ENCODE measurements at places on chromosomes 1 and 21. TPM values are rescaled to one million over a fixed set of nuclear protein-coding genes. Genes with fewer than 3 reads are reported as not detected.

LEFTY2 gene
- total RNA-seq: not detected

CASQ1 gene
- not detected for total RNA-seq

- DNase-seq: peak; percentile 15
Measured at GRCh38 chr1:28280501-28280900, 21.2 kb downstream of the SESN2 start.

DNA sequence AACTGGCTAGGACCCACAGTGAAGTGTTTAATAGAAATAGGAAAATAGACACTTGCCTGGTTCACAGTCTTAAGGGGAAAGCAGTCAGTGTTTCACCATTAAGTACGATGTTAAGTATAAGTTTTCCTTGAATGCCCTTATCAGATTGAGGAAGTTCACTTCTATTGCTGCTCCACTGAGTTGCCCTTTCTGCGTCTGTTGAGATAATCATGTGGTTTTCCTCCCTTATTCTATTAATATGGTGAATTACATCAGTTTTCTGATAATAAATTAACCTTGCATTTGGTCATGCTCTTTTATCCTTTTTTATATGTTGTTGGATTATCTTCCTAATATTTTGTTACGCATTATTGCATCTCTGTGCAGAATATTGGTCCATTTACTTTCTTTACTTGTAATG, 21.4 kb downstream of the UTS2 start:
- DNase-seq: peak; percentile 6

DNA sequence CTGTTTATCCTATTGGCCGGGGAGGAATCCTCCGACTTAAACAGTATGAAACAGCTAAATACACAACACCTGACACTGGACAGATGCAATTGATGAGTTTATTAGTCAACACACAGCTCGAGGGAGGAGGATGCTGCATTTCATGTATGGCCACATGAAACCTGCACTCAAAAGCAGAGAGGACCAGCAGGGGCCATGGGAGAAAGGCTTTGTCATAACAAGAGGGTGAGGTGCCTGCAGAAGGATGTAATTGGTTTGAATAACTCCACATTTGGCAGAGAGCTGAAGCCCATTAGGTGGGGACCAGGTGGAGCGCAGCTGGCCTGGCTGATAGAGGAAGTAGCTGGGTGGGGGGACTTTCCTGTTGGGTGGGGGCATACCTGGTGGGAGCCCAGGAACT, 599.1 kb downstream of the PTPRU start:
- DNase-seq: no peak

- DNase-seq: peak; percentile 35
Measured at GRCh38 chr1:3471356-3472087, 17.1 kb downstream of the ARHGEF16 start.

- DNase-seq: peak; percentile 48
Measured at GRCh38 chr1:201983380-201983805, 945 bp downstream of the RNPEP start.

DNA sequence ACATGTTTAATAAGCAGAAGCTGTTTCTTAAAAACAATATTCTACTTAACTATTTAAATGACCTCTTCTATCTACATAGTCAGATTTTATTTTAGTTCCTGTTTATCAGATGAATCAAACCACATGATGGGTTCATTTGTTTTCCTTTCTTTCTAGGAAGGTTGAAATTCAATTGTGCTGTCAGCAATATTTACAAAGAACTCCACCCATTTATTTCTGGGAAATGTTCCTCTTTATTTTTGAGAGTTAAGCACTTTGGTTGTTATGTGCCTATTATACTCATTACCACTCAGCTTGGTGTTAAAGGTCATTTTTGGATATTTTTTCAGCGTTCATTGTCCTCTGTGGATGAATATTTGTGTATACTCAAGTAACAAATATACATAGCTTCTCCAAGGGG, 84.9 kb downstream of the C4BPA start:
- peak; percentile 38 for DNase-seq
